ENCODE measurements at places on chromosomes 4 and X. TPM values are rescaled to one million over a fixed set of nuclear protein-coding genes. Genes with fewer than 3 reads are reported as not detected.

Gene HOPX
- total RNA-seq = 208 TPM

Gene MEPE
- total RNA-seq = not detected

Gene RBMXL3
- total RNA-seq = not detected

Gene SSX4B
- total RNA-seq = not detected

- H3K4me3 ChIP-seq = no peak overlapping the region
- H3K27ac ChIP-seq = no peak overlapping the region
- H3K4me1 ChIP-seq = peaks cover 1% of the 10 kb centered on the region
- H3K27me3 ChIP-seq = peaks cover 5% of the 10 kb centered on the region
Observed at GRCh38 chrX:39988496-39988895, 109.3 kb downstream of the BCOR start.

DNA sequence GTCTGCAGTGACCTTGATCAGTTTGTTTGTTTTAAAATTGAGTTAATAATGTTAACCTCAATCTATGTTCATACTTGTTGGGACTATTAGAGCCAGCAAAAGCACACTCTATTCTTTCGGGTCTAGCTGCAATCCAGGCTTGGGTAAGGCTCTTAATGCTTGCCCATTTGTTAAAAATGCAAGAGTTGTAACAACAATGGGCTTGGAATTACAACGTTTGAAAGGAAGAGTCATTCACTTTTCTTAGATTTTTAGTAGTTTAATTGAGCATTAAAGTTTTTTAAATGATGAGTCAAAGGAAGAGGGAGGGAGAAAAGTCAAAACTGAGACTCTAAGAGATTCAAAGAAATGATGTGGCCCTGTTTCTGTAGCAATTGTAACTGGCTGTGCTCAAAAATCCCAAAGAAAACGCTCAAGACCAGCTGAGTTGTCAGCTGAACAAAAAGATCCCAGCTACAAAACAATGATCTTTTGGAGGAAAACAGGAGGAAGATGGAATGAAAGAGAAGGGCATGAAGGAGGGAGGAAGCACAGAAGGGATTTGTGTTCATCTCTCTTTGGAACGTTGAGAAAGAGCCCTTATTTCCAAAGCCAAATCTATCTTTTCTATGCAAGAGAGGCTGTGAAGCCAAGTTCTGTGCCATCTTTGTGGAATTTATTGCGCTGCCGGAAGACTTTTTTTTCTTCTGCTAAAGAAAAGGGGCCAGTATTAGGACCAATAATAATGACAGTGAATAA, 5.5 kb downstream of the SCD5 start:
- H3K4me1 ChIP-seq = peaks cover 5% of the 10 kb centered on the region
- H3K27me3 ChIP-seq = peaks cover 13% of the 10 kb centered on the region
- H3K4me3 ChIP-seq = no peak overlapping the region
- no peak overlapping the region for H3K27ac ChIP-seq
- H3K36me3 ChIP-seq = no peaks in the 10 kb centered on the region
- DNase-seq = no peak

DNA sequence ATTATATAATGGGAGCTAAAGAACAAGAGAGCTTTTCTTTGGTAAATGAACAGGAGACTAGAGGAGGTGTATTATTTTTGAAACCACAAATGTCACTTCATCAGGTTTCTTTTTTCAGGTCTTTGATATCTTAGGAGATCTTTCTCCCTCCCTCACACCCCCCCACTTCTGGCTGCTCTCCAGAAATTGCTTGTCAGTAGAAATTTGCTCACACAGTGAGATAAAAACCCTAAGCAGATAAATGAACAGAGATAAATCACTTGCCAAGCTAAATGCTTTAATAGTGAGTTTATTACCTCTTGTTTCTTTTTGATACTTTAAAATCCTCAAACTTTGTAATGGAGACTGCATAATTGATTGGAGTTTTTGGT, 421.2 kb upstream of the TENM3 start:
- H3K4me3 ChIP-seq = no peak overlapping the region
- no peaks in the 10 kb centered on the region for H3K4me1 ChIP-seq

GRCh38 chr4:107658400-107659336, 61.4 kb downstream of the PAPSS1 start:
- no peak for DNase-seq
- H3K4me3 ChIP-seq = no peak overlapping the region
- H3K36me3 ChIP-seq = peaks cover 3% of the 10 kb centered on the region
- H3K4me1 ChIP-seq = peaks cover 7% of the 10 kb centered on the region

- H3K4me1 ChIP-seq = no peaks in the 10 kb centered on the region
- H3K36me3 ChIP-seq = no peaks in the 10 kb centered on the region
- H3K27me3 ChIP-seq = no peaks in the 10 kb centered on the region
- H3K27ac ChIP-seq = no peak overlapping the region
- no peak for DNase-seq
Observed at GRCh38 chr4:93092765-93093164, 735.8 kb upstream of the ATOH1 start.

DNA sequence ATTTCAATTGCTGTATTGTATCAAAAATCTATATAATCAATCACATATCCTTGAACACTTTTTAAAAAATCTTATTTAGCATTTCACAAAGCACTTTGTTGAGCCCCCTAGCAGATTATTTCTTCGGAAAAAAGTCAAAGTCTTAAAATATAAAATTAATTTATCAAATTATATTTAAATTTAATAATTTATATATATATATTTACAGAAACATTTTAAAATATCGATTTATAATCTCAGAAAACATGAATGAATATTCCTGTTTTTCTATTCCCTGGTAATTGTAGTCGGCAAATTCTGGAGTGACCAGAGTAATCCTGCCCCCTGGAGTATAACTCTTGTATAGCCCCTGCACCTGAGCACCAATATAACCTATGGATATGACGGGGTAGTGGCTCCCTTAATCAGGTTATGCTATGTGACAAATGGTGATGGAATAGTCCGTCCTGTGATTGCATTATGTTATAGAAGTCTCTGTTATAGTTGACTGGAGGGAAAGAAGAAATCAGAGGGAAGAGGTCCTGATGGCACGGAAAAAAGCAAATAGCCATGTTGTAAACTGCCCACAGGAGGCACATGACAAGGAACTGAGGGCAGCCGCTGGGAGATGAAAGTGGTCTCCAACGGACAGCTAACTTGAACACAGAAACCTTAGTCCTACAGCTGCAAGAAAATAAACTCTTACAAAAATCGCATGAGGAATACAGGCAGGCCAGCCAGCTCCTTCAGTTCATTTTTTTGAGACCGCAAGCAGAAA, 1092.3 kb downstream of the ARAP2 start:
- H3K4me1 ChIP-seq = no peaks in the 10 kb centered on the region
- DNase-seq = no peak
- H3K27ac ChIP-seq = no peak overlapping the region
- no peaks in the 10 kb centered on the region for H3K27me3 ChIP-seq

GRCh38 chr4:40990899-40991265, 223.5 kb downstream of the APBB2 start:
- H3K27me3 ChIP-seq = no peaks in the 10 kb centered on the region
- H3K27ac ChIP-seq = no peak overlapping the region
- no peak overlapping the region for H3K4me3 ChIP-seq
- no peaks in the 10 kb centered on the region for H3K4me1 ChIP-seq

DNA sequence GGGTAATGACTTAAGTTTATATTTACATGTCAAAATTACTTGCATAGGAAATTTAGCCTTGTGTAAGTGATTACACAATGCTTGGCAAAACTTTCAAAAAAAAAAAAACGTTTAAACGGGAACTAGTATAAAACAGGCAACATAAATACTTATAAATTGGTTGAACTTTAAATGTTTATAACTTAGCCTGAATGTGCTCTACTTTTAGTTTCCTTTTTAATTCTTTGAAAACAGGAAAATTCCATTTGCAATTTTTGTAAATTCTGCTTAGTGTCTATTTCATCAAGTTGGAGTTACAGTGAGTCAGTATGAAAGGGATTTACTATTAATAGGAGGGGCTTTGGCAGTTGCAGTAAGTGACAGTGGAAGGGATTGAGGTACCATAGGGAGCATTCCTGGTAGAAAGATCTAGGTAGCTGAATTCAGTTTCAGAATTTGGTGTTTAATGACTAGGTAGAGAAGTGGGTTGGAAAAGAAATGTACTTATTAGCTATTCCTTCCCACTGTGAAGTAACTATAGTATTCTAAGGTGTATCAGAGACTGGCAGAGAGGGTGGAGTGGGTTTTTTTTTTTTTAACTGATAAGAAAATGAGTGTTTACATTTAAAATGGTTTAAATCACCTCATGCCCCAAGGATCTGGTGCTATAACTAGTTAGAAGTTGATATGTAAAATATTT, 2.8 kb downstream of the STAG2 start:
- no peak for DNase-seq
- H3K27ac ChIP-seq = peak overlapping the region; percentile 98
- peaks cover 35% of the 10 kb centered on the region for H3K4me1 ChIP-seq
- H3K4me3 ChIP-seq = peak overlapping the region; percentile 88

DNA sequence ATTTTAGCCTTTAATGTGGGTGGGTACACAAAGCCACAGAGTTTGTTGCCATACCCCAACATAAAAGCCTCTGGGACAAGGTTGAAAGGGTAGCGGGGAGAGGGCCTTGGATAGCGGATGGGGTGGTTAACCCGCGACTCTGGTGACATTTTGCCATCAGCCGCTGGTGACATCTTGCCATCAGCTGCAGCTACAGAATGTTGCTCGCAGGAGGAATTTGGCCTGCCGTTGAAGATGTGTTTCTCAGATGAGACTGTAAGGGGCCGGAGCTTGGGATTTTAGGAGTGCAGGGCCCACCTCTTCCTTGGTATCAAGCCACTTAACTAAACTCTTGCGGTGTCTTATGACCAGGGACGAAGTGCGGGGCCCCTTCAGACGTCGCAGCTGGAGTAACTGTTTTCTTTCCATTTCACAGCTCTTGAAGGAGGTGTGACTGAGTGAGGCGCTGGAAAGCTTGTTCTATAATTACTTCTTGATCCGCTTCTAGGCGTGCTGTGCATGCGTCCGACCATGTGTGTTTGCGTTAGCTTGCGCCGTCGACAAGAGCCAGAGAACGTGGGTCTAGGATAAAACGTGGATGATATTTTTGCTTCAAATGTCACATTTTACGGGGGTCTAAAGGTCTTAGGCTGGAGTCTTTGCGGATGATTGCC, 820 bp upstream of the RASL11B start:
- H3K27me3 ChIP-seq = peaks cover 43% of the 10 kb centered on the region
- peak overlapping the region; percentile 65 for H3K4me3 ChIP-seq
- H3K36me3 ChIP-seq = peaks cover 2% of the 10 kb centered on the region

DNA sequence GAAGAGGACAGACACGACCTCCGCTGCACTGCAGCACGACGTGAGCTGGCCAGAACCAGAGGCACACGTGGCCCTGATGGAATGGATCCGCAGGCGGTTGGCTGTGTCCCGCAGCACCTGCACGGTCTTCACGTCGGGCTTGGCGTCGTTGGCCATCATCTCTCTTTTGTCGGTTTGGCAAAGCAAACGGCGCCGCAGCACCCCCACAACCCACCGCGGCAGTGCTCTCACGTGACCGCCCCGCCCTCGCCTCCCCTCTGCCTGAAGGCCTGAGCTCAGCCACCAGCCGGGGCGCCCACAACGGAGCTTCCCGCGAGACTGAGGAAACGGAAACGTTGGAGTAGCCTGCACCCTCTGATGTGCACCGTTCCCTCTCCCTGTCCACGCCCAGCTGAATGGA, at the start of gene TKTL2:
TSS of gene TKTL2 (minus strand) at position 179 of the 400 bp plus-strand sequence. CDS start at position 159, 20 bp downstream.
- H3K4me1 ChIP-seq = no peaks in the 10 kb centered on the region
- H3K27ac ChIP-seq = no peak within 1 kb of the TSS
- H3K36me3 ChIP-seq = no peaks in the 10 kb centered on the region

DNA sequence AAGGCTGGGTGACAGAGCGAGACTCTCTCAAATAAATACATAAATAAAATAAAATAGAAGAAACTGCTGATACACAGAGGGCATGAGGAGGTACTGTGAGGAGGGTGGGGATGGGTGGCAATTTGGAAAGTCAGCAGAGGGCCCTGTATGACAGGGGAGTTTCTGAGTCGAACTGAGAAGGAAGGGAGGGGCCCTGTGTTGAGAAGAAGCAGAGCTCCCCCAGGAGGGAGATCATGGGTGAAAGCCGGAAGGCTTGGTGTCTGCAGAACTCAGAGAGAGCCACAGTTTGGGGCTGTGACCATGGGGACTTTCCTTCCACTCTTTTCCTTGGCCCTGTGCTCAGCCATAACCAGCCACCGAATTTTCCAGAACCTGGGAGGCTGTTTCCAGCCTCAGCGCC, 24.8 kb upstream of the AFAP1 start:
- no peaks in the 10 kb centered on the region for H3K36me3 ChIP-seq
- H3K4me3 ChIP-seq = no peak overlapping the region
- no peak for DNase-seq
- H3K4me1 ChIP-seq = peaks cover 64% of the 10 kb centered on the region

DNA sequence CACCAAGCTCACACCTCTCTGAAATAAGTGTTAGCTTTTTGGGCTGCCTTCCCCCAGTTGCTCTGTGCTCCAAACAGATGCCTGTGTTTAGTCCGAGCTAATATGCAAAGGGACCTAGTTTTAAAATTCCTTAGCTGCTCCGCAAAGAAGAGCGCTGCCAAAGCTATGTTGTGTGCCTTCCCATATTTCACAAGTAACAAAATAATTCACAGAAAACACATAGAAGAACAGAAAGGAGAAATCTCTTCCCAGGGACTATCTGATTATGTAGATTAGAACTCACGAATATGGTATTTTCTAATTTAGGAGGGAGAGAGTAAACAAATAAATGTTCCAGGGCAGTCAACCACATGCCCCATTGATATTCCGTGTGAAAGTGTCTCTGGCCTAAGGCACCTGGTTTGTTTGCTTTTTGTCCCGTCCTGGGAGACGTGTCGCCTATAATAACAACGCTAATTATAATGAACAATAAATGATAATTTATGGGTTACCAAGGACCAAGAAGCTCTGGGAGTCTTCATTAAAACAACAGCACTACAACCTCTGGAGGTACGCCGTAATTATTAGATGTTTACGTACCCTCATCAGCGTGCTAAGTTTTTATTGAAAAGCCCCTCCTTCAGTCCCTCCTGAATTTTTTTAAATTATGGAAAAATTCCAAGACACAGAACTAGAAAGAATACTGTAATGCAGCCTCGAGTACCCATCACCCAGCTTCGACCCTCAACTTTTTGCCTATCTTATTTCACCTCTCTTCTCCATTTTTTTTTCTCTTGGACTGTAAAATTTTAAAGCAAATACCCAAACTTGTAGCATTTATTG, 1.2 kb upstream of the CCNG2 start:
- H3K4me1 ChIP-seq = peaks cover 24% of the 10 kb centered on the region
- no peak for DNase-seq
- H3K27ac ChIP-seq = peak overlapping the region; percentile 96
- H3K36me3 ChIP-seq = peaks cover 9% of the 10 kb centered on the region
- peak overlapping the region; percentile 93 for H3K4me3 ChIP-seq

- no peaks in the 10 kb centered on the region for H3K4me1 ChIP-seq
- no peaks in the 10 kb centered on the region for H3K27me3 ChIP-seq
- DNase-seq = no peak
- H3K36me3 ChIP-seq = no peaks in the 10 kb centered on the region
- H3K27ac ChIP-seq = no peak overlapping the region
Observed at GRCh38 chrX:32894679-32895078, 316.7 kb downstream of the DMD start.
